ENCODE measurements at places on chromosomes 12 and 14.

GRCh38 chr14:63175531-63175930 is 28.7 kb upstream of the RHOJ start:
- DNase-seq = no peak

DNA sequence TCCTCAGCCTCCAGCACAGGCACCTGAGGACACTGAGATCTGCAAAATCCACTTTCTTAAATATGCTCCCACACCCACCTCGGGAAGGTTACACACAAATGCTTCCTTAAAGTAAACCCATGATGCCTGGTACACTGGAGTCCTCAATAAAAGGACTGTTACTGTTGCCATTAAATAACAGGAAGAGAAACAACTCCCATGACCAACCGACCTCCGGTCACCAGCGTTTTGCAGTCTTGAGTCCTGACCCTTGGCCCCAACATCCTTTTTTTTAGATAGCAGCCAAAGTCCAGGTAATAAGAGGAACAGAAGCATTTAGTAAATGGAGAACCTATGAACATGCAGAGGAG is 42.4 kb downstream of the ITPK1 start:
- no peak for DNase-seq

DNA sequence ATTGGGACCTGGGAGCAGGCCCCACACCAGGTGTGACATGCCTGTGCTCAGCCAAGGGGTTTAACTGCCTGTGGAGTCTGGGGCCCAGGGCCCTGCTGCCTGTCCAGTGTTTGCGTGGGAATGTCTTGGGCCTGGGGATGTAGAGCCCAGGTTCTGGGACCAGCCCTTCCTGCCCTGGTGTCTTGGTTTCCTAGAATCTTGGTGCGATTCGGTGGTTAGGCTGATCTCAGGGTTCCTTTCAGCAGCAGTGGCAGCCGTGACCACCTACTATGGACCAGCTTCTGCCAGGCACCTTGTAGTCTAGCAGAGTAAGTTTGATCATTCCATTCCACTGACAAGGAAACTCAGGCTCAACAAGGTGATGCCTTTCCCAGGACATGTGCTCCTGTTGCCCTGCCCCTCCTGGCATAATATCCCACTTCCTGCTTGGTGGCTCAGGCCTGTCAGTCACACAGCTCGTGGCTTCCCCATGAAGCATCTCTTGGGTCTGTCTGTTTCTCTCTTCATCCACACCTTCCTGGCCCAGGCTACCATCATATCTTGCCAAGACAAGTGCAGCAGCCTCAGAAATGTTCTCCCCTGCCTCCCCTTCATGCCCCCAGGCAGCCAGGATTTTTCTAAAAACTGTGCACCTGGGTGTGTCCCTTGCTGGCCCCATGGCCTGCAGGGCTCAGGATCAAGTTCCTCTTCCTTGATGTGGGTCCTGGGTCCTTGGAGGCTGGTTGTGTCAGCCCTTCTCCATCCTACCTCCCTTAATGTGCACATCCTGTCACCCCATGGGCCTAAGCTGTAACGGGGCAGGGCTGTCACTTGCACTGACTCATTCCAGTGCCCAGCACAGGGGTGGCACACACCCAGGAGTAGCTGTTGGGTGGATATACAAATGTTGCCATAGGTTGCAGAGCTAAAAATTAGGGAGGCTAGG is 101.6 kb downstream of the SLC25A47 start:
- no peak for DNase-seq

DNA sequence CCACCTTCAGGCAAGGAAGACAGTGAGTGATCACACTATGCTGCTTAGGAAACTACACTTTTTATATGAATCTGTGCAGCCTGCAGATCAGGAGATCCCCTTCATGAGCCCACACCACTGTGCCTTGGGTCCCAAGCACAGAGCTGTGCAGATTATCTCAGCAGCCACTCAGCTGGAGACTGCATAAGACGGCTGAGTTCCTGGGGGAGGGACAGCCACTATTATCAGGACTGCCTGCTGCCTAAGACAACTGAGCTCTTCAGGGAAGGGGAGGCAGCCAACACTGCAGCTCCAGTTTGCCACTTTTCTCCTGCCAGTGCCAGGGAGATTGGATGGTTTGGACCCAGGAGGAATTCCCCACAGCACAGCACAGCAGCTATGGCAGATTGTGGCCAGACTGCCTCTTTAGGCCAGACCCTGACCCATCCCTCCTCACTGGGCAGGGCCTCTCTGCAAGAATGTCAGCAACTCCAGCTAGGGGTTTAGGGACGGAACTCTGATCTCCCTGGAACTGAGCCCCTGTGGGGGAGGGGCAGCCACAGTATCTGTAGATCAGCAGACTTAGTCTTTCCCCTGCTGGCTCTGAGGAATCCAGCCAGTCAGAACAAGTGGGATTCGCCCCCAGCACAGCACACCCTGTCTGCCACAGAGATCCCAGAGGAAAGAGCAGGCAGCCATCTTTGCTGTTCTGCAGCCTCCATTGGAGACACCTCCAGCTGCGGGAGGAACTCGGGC is 141.3 kb downstream of the KLHL28 start:
- no peak for DNase-seq

DNA sequence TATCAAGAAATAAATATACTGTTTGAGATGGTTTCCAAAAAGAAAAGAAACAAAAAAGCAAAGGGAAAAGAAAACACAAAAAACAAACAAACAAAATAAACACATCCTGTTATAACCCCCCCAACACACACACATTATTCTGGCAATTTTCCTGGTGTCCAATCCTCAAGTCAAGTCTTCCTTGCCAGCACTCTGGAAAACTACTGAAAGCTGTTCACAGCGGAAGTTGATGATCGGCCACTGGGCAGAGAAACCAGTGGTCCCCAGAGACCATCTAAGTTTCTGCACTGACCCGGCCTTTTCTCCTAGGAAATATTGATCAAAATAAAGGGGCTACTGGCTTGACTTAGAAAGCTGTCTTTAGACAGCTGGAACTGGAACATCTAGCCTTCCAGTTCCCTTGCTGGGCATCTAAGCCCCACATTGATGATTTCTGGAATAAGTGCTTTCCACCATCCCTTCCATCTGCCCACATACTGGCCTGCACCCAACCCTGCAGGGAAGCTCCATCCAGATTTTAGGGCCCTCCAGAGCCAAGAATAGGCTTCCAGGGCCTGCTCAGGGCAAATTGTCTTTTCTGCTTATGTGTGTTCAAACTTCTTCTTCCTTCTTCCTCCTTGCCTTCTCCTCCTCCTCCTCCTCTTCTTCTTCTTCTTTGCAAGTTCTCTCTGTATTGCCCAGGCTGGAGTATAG is 11.6 kb upstream of the PPP1CC start:
- no peak for DNase-seq

GRCh38 chr14:101475456-101476257 is 85.6 kb upstream of the DIO3 start:
- no peak for DNase-seq

GRCh38 chr14:22471545-22472121 is 117.4 kb downstream of the DAD1 start:
- DNase-seq = no peak

DNA sequence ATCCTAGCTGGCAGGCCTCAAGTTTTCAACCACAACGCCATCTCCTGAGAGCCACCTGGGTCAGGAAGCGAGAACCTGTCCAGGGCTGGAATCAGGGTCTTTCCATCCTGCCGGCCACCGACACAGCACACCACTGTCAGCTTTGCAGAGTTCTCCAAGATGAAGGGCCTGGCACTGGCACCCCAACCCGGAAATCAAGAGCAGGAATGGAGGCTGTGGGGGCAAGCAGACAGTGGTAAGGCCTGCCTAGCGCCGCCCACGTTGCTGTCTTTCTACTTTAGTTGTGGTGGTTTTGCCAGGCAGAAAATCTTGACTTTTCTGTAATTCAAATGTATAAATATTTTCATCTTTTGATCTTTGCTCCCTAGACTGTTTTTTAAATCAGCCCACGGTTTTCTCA is 90.7 kb downstream of the ITPK1 start:
- no peak for DNase-seq

DNA sequence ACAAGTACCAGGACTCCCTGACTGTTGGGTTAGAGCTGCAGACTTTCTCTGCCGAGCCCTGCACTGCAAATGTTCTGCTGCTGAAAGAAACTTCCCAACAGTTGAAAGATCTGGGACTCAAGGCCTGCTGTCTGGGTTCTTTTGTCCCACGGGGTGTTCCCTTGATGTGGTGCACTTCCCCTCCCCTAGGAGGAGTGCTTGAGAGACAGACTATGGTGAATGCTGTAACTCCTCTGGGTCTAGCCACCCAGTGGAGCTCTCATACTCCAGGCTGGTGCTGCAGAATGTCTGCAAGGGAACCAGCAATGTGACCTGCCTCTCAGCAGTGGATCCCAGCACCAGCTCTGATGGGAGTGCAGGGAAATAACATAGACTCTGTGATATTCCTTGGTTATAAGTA is 129.2 kb upstream of the SLCO1B1 start:
- DNase-seq = no peak

GRCh38 chr12:109131154-109132050 is 15.0 kb downstream of the ACACB start:
- no peak for DNase-seq

DNA sequence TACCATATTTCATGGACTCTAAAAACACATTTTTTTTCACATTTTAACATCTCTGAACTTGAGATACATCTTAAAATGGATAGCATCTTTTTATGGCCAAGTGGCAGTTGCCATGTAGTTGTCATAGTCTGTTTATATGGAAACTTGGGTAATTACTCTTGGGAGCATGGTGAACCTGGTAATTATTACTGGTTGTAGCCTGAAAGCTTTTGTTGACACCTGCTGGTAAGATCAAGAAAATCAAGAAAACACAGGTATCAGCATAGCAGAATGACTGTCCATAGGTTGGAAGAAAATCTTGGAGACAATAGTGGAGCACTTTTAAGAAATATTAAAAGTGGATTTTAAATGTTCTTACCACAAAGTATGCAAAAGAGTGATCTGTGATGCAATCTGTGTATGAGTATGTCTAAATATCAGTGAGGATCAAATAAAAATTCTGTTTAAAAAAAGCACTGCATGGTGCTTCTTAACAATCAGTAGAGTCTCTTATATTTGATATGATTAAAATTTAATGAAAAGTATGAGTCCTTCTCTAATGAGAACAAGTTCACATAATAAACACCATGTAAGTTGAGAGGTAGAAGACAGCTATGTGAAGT is 44.2 kb downstream of the TTC8 start:
- no peak for DNase-seq

GRCh38 chr12:21888276-21888863 is 52.9 kb downstream of the ABCC9 start:
- no peak for DNase-seq

DNA sequence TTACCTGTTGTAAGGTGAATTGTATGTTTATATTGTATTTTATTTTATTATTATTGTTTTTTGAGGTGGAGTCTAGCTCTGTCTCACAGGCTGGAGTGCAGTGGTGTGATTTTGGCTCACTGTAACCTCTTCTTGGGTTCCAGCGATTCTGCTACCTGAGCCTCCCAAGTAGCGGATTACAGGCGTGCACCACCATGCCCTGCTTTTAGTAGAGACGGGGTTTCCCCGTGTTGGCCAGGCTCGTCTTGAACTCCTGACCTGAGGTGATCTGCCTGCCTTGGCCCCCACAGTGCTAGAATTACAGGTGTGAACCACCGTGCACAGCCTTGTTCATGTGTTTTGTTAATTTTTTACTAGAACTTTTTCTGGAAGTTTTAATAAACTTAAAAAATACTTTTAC is 3.8 kb downstream of the ATF7IP start:
- no peak for DNase-seq

DNA sequence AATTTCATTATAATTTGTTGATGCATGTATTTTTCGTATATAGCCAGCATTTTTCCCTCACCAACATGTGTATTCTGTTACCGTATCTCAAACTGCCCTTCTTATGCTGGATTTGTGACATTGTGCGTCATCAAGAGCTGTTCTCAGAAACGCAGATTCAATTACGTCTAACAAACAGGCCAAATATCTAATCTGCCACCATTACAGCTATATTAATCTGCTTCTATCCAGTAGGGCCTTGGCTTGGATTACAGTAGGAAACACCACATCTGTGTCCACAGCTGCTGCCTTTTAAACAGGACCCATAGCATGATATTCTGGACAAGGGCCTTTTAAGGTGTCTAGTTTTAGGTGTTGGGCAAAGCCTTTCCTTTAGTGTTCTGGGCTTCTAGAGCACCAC is 140.6 kb downstream of the PDE3A start:
- DNase-seq = no peak

- no peak for DNase-seq
Measured at GRCh38 chr12:92570056-92570753, 132.6 kb upstream of the PLEKHG7 start.

GRCh38 chr12:103969391-103969790 is 3.7 kb downstream of the TDG start:
- DNase-seq = no peak

DNA sequence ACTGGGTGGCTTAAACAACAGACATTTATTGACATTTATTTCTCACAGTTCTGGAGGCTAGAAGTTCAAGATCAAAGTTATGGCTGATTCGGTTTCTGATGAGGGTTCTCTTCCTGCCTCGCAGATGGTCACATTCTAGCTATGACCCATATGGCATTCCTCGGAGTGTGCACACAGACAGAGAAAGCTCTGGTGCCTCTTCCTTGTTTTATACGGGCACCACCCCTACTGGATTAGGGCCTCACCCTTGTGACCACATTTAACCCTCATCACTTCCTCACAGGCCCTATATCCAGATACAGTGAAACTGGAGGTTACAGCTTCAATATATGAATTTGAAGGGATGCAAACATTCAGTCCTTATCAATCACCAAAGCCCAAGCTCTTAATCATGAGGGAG is 77.0 kb upstream of the OVCH1 start:
- DNase-seq = no peak

- no peak for DNase-seq
Measured at GRCh38 chr12:52238207-52238840, 5.3 kb downstream of the KRT7 start.

GRCh38 chr14:69685218-69685616 is 73.8 kb downstream of the SUSD6 start:
- peak; percentile 72 for DNase-seq

DNA sequence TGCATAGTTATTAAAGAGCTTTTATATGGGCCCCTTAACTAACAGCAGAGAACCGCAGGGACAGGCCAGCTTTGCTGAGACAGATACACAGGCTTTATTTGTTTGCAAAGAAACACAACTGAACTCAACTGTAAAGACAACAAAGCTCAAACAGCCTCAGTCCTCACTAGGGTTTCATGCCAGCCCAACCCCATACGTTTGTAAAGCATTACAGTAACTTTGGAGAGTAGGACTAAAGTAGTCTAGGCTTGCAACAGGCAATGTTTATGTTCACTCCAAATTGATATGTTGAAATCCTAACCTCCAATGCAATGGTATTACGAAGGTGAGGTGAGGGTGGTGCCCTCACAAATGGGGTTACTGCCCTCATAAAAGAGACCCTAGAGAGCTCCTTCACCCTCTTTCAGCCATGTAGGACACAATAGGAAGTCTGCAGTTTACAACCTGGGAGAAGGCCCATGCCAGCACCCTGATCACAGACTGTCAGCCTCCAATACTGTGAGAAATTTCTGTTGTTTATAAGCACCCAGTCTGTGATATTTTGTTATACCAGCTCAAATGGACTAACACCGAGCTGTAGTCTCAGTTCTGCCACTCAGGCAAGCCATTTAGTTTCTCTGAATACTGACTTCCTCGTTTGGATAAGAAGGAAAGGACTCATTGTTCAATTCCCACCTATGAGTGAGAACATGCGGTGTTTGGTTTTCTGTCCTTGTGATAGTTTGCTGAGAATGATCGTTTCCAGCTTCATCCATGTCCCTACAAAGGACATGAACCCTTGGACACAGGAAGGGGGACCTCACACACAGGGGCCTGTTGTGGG is 35.2 kb downstream of the PPM1H start:
- DNase-seq = no peak

GRCh38 chr12:1821805-1822204 is 1.4 kb downstream of the LRTM2 start:
- no peak for DNase-seq

Data from activated CD8-positive, alpha-beta memory T cell treated with anti-CD3 and anti-CD28 coated beads, Interleukin-2, amount 50 U/mL, for 48 hours (primary cell).